ENCODE measurements at places on chromosomes 12 and 14. TPM values are rescaled to one million over a fixed set of nuclear protein-coding genes. Genes with fewer than 3 reads are reported as not detected.

The TDG gene
- total RNA-seq, result 19.8 TPM

The OR4Q2 gene
- total RNA-seq, result not detected

The BEGAIN gene
- total RNA-seq, result not detected

The RPGRIP1 gene
- total RNA-seq, result 0.19 TPM

The C12orf43 gene
- 18.3 TPM for total RNA-seq

The AGAP2 gene
- 0.06 TPM for total RNA-seq

The CYP27B1 gene
- total RNA-seq, result 0.32 TPM

The NTS gene
- total RNA-seq, result under 0.01 TPM

Measured in bladder microvascular endothelial cell (primary cell).